Brain microvascular endothelial cell (primary cell): ENCODE measurements at places on chromosomes 11 and 22.
A peak's percentile ranks its signal among the peaks of the same experiment; 100 is the strongest.

GRCh38 chr22:37138849-37139561 lies 10.7 kb downstream of the IL2RB start:
- no peak for DNase-seq

GRCh38 chr11:67384851-67385366 lies 6.9 kb upstream of the RAD9A start:
- DNase-seq, result peak; percentile 24

GRCh38 chr22:42273855-42274451 lies 3.5 kb upstream of the TCF20 start:
- DNase-seq, result no peak

DNA sequence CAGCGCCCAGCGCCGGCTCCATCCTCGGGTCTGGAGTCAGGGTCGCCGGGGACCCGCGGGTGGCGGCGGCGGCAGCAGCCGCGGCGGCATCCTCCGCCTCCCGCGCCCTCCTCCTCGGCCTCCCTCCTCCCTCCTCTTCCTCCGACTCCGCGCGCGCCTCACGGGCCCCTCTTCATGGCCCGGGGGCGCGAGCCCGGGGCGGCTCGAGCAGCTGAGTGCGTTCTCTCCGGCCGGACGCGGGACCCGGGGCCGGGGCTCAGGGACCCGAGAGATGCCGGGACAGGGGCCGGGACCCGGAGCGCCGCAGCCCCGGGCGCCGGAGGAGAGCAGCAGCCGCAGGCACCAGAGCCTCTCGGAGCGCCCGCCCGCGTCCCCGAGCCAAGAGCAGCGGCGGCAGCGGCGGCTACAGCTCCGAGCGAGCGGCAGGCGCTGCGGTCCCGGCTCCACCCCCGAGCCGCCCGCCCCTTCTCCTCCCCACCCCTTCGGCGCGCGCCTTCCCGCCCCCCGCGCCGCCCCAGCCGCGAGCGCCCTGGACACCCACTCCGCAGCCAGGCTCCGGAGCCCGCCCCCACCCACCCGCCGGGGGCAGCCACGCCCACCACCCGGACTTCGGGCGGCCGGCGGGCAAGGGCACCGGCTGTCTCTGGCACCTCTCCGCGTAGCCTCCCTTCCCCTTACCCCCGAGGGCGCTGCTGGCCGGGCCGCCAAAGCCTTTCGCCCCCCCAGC lies at the start of gene CHST1:
Gene CHST1 (minus strand): TSS at position 417 of the 727 bp plus-strand sequence. CDS start 14,699 bp downstream, outside the sequence.
- no peak for DNase-seq

DNA sequence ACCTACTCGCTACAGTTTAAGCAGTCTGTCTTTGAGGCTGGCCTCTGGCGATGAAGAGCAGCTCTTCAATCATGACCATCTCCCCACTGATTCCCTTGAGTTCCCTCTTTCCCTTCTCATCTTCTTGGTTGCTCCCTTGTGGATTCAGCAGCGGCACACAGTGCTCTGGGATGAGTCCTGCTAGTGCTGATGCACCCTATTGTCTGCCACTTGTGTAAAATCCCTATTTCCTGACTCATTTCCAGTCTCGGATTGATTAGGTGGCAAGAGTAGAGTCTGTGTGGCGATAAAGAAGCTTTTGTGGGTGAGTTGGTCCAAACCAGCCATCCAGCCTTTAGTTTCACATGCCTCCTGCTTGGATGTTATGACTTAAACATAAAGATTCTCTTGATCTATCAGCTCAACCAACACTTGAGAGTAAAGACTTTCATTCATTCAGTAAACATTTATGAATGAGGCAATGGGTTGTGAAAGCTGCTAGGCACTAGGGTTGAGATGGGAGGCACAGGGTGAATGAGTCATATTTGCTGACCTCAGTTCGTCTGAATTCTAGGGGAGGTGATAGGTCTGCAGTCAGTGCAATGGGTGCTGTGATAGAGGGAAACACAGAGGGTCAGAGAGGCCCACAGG lies 219.4 kb upstream of the RAG2 start:
- DNase-seq, result no peak

DNA sequence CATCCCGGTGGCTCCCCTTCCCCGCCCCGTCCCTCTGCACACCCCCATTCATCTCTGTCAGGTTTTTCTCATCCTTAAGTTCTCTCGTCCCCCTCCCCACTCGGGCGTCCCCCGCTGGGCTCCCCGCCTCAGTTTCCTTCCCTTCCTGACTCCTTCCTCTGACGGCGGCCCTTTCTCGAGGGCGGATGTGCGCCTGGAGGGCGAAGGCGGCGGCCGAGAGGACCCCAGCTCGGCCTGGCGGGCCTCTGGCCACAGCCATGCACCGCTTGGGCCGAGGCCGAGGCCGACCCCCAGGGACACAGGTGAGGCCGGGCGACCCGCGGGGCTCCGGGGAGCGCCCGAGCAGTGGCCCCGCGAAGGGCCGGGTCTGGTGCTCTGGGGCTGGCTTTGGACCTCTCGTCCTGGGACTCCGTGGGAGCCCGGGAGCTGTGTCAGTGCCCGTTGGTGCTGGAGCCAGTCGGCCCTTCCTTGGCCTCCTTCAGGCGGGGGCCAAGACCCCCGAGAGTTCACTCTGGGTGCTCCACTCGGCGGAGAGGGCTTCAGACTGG lies 2.9 kb downstream of the PHLDB1 start:
- no peak for DNase-seq

- no peak for DNase-seq
These were observed 156.4 kb downstream of the SWAP70 start for GRCh38 chr11:9820260-9820659.

DNA sequence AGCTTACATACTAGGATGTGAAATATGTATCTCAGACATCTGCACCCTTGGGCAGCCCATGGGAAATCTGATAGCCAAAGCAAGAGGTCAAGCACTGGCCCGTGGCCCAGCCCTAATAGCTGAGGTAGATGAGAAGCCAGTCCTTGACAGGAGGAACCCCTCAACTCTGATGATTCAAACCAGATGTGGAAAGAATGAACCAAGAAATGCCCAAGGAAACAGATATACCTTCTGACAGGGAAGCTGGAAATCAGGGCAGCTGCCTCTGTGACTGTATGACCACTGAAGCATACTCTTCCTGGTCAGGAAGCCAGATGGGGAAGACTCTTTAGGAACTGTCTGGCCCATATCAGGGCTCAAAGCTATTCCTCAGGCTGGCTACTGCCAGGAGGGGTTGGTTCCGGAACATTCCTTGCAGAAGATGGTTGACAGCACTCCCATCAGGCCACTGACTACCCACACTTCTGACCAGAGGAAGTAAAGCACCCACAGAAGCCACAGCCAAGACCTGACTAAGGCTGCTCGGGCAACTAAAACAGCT lies 124.2 kb downstream of the SWAP70 start:
- DNase-seq, result no peak

DNA sequence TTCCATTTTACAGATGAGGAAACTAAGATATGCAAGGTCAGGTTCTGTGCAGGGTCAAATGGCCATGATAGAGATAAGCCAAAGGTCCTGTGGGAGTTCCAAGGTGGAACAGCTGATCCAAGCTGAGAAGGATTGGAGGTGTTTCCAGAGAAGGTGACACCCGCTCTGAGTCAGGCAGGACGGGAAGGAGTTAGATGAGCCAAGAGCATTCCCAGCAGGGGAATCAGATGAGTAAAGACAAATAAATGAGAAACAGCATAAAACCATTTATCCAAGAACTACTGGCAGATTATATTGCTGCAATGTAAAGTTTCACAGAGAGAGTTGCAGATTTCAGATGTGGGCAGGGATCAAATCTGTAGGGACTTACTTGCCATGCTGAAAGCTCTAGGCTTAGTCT lies 18.9 kb upstream of the HEPHL1 start:
- DNase-seq, result peak; percentile 5

- no peak for DNase-seq
These were observed 209.1 kb downstream of the BUD13 start for GRCh38 chr11:116563712-116564047.

GRCh38 chr22:39223091-39223710 lies 21.6 kb downstream of the PDGFB start:
- DNase-seq, result no peak

GRCh38 chr22:27591060-27591459 lies 210.5 kb downstream of the MN1 start:
- no peak for DNase-seq

GRCh38 chr11:72441752-72442207 lies 7.4 kb upstream of the CLPB start:
- no peak for DNase-seq

DNA sequence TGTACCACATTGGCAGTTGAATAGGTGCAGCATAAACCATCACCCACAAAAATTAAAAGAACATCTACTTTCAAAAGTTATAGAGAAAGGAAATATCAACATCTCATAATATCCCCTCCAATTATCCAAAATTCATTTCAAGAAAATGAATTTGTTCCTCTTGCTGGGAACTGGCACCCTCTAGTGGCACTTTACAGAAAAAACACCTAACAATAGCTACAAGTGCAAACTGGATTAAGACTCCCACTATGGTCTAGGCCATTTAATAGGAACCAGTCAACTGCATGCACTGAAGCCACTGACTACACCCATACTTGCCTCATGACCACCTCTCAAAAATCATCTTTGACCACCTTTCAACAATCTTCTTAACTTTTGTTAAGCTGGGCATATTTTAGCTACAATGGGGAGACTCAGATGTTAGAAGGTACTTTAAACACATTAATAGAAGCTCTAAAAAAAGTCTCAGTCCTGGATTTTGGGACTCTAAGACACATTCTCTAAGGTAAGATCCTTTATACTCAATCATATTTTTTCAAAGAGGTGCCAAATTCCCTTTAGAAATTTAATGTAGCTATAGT lies 17.3 kb downstream of the TRAF6 start:
- DNase-seq, result peak; percentile 34

DNA sequence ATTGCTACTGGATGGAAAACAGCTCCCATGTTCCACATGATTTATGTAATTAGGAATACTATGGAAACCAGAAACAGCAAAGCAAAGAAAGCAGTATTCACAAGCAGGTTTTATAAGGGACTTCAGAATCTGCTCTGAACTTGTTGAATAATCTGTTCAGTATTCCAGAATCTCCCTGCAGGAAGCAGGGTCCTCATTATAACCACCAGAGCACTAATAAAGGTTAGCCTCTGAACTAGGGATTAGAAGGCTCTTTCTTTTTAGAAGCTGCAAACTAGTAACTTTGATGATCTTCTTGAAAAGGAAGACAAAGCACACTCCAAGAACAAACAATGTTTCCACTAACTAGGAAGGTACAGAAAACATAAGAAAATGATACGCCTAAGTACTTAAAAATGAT lies 125.8 kb downstream of the DCDC1 start:
- no peak for DNase-seq

GRCh38 chr11:69834251-69834650 lies 15.0 kb upstream of the FGF3 start:
- DNase-seq, result no peak

DNA sequence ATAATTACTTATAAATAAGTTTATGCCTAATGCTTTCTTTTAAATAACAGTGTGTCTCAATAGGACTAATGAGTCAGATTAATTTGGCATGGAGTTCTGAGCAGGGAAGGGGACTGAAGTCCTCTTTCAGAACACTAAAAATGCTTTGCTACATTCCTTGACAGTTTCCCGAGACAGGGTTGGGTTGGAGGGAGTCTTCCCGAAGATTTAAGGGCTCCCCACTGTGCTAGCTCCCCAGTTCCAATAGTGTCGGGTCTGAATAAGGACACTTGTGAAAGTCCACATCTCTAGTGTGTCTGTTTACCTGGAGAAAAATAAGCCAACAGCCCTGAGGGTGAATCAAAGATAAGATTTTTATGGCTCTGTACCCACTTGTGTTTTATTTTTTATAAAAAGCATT lies 41.8 kb upstream of the HSD17B12 start:
- no peak for DNase-seq

- no peak for DNase-seq
These were observed 56.1 kb upstream of the GRAMD1B start for GRCh38 chr11:123373754-123374621.

DNA sequence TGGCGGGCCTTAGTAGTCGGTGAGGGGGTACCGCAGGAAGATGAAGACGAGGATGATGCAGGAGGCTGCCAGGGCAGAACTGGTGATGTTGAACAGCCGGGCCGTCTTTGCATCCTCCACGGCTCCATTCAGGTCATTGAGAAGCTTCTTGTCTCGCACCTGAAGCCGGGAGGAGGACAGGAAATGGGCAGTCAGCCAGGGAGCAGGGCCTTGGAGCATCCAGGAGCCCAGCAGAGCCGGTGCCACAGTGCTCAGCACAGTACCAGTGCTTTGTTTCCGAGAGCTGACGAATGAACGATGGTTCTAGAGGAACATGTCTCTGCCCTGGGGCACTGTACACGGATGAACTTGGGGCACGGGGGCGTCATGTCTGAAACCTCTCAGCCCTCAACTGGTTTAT lies 15.1 kb downstream of the IFITM10 start:
- no peak for DNase-seq

GRCh38 chr22:39318507-39319283 lies 728 bp downstream of the RPL3 start:
- peak; percentile 33 for DNase-seq

GRCh38 chr22:21642584-21643448 lies 714 bp downstream of the SDF2L1 start:
- peak; percentile 43 for DNase-seq

DNA sequence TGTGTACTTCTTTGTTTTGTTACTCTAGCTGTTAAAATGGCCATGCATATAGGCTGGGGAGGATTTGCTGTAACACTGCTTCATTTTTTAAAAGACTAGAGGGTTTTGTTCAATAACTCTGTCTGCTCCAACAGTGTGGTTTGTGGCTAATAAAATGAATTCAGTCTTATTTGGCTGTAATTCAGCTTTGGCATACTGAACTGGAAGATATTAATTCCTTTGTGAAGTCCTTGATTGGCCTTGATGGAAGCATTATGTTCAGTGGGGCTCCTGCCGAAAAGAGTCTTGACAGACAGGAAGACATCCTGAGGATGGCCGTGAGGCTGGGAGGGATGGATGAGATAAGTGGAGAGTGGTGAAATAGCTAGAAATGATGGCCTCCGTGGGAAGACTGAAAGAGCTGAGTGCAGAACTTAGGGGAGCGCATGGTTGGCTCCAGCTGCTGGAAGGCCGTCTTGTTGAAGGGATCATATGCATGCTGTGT lies 44.8 kb upstream of the MYO18B start:
- no peak for DNase-seq

DNA sequence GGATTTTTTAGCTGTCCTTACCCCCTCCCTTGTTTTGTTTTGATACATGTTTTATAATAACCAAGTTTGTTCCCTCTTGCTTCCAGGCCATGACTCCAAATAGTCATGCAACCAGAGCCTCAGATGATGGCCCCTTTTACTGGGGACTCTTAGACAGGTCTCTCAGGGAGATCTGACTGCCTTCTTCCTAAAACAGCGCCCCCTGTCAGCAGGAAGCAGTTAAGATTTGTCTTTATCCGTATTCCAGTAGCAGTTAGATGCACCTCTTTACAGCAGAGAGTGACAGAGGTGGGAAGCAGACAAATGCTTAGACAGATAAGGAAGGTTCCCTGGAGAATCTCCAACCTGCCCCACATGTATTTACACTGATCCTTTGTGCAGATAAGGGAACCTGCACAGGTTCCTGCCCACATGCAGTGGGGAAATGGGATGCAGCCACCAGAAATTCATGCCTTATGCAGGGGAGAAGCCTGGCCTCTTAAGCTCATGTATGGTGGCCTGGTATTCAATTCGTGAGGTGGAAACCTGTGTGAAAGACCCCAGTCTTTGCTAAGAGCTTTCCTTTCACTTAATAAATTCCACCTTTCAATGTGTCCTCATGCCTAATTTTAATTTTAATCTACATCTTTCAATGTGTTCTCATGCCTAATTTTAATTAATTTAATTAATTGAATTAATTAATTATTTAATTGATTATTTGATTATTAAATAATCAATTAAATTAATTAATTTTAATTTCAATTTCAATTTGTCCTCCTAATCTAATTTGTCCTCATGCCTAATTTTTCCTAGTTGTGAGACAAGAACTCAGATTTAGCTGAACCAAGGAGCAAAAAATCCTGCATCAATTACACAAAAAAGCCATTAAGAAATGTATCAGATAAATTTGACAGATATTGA lies 11.5 kb upstream of the GLYAT start:
- no peak for DNase-seq
